ENCODE measurements at places on chromosomes 6 and 20.
A peak's percentile ranks its signal among the peaks of the same experiment; 100 is the strongest.

- peak; percentile 85 for DNase-seq
Observed at GRCh38 chr6:89411145-89412070, 665 bp downstream of the RRAGD start.

DNA sequence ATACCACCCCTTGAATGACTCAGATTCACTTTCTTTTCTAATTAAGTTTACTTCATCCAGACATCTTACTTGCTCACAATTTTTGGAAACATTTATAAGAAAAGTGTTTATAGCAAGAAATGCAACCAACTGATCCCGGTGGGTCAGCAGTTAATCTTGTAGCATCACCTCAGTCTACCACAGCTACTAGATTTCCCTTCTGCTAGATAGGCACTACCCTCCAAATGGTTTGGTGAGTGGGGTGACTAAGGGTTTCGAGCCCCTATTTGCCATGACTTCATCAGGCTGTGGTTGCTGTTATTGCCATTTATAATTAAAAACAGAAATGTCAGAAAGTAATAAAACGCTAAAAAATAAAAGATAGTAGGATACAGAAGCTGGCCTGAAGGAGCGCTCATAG is 930.1 kb upstream of the GJE1 start:
- no peak for DNase-seq

GRCh38 chr20:63490416-63490815 is 8.5 kb downstream of the EEF1A2 start:
- no peak for DNase-seq

DNA sequence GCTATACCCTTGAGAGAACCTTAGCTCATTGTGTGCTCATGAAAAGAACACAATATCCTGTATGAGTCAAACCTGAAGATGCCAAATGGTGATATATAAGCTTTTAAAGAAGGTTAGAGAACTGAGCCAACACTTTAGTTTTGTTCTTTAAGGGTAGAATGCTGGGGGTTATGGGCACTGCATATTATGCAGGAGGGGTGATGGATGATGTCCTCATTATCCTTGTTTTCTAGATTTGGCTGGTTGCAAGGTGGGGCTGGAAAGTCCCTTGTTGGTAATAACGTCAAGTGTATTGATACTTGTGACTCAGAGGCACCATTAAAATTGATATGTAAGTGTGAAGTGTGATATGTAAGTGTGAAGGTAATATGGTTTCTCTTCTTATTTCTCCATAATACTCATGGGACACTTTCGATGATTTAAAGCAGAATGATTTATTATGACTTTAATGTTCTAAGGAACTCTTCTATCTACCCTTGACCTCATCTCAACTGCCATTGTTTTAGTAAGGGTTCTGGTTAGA is 113.7 kb upstream of the DTNBP1 start:
- DNase-seq, result no peak

DNA sequence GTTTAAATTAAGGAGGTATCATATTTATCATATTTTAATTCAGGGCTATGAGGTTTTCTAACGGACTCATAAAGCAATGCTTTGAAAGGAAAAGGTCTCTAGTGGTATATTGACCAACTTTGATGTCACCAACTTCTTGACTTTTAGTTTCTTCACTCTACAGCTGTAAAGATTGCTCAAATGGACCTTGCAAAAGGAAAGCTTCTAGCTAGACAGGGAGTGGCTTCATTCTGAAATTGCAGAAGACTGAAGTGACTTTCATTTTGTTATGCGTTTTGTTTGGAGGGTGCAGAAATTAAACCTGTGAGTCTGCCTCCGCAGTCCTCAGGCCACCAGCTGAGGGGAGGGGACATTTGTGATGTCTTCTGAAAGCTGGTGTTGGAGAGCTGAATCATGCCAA is 95.7 kb downstream of the SLC24A3 start:
- no peak for DNase-seq

DNA sequence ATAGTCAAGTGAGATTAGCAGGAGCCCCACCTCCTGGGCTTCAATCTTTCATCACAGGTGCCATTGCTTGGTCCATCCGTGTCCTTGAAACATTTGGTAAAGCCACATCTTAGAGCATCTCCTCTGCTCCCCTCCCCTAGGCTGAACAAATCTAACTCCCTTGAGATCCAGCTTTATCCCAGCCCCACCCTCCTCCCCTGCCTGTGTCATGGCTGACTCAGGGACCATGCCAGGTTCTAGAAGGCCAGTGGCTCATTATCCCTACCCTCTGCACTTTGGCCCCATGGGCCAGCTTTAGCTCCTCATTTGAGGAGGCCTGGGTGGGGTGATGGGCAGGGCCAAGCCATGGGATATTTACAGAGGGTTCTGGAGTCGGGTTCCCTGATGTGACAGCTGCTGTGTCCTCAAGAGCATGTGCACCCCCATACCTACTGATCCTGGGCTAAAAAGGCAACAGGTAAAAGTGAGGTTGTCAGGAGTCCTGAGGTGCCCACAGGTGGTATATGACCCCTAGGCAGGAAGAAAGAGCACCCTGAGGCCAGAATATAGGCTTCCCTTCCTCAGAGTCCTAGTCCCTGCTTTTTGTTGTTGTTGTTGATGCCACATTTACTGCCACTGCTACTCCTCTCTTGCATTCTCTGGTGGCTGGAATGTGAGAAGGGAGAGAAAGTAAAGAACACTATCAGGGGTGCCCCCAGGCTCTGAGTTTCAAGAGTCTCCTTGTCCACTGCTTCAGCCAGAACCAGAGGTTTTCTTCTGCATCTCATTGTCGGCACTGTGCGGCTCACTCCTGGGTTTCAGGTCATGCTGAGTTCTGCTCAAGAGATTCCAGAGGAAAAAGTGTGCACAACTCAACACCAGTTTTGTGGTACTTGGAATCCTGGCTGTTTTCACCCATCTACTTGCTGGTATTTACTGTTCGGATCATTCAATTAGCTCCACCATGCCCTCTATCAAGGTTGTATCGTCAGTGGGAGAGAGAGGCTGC is 228.4 kb downstream of the LRFN2 start:
- DNase-seq, result no peak

GRCh38 chr6:151131324-151132007 is 108.3 kb upstream of the AKAP12 start:
- no peak for DNase-seq

GRCh38 chr6:85346196-85346595 is 103.7 kb upstream of the NT5E start:
- DNase-seq, result no peak

- DNase-seq, result no peak
Observed at GRCh38 chr6:14386668-14387067, 269.1 kb downstream of the CD83 start.

GRCh38 chr6:134117409-134117808 is 65.0 kb upstream of the SLC2A12 start:
- DNase-seq, result peak; percentile 21

- DNase-seq, result peak; percentile 44
Observed at GRCh38 chr6:115058414-115059211, 715.8 kb upstream of the HS3ST5 start.
